Activated CD4-positive, alpha-beta memory T cell treated with anti-CD3 and anti-CD28 coated beads for 36 hours (primary cell): ENCODE measurements at places on chromosomes 11 and 22. TPM values are rescaled to one million over a fixed set of nuclear protein-coding genes. Genes with fewer than 3 reads are reported as not detected.

The MS4A4E gene
- total RNA-seq = not detected

The OR4S1 gene
- not detected for total RNA-seq

DNA sequence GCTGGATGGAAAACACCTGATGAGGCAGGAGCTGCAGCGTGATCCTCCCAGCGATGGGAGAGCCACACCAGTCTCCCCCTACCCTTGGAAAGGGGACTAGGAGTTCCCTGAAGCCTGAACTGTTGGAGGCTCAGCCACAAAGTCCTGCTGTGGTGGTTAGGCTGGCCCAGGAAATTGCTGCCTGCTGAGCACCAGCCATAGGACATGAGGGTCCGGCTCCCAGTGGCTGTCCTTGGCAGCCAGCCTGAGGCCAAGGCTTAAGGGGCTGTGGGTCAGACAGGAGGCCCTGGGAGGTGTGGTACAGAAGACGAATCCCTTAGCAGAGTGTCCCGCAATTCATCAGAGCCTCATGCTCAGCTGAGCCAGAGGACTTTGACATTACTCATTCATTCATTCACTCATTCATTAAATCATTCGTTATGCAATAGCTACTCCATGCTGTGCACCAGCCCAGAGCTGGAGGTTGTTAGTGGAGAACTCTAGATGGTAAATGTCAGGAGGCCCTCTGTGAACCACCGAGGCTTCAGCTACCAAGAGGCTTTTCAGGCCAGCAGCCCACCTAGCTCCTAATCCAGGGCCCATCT, 14.4 kb upstream of the SEC14L4 start:
- H3K27ac ChIP-seq = no peak overlapping the region
- no peak overlapping the region for H3K4me3 ChIP-seq

- peaks cover 3% of the 10 kb centered on the region for H3K27me3 ChIP-seq
- H3K4me1 ChIP-seq = peaks cover 33% of the 10 kb centered on the region
- no peak for DNase-seq
- no peak overlapping the region for H3K4me3 ChIP-seq
- no peak overlapping the region for H3K27ac ChIP-seq
Observed at GRCh38 chr11:35389112-35389511, 30.2 kb downstream of the SLC1A2 start.

GRCh38 chr11:2982214-2982613, 9.9 kb downstream of the NAP1L4 start:
- H3K27me3 ChIP-seq = no peaks in the 10 kb centered on the region
- peaks cover 30% of the 10 kb centered on the region for H3K36me3 ChIP-seq
- H3K4me3 ChIP-seq = no peak overlapping the region
